Thoracic aorta (tissue), 2 donors: ENCODE measurements at places on chromosomes 16 and 17. TPM values are rescaled to one million over a fixed set of nuclear protein-coding genes. Genes with fewer than 3 reads are reported as not detected.
A peak's percentile ranks its signal among the peaks of the same experiment; 100 is the strongest.

DNA sequence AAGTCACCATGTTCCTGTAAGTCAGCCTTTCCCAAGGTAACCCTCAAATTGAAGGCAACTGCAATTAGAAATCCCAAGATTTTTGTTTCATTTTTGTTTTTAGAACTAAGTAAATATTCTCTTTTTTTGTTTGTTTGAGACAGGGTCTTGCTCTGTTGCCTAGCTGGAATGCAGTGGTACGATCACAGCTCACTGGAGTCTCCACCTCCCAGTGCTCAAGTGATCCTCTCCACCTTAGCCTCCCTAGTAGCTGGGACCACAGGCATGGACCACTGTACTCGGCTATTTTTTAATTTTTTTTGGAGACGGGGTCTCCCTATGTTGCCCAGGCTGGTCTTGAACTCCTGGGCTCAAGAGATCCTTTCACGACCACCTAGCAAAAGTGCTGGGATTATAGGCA, 10.6 kb upstream of the LRRC59 start:
- no peak for DNase-seq

SCRN2 gene
- 22.9 TPM for total RNA-seq

PPM1E gene
- total RNA-seq: not detected

GRCh38 chr17:8896641-8897635, 29.5 kb upstream of the PIK3R6 start:
- DNase-seq: no peak

DNA sequence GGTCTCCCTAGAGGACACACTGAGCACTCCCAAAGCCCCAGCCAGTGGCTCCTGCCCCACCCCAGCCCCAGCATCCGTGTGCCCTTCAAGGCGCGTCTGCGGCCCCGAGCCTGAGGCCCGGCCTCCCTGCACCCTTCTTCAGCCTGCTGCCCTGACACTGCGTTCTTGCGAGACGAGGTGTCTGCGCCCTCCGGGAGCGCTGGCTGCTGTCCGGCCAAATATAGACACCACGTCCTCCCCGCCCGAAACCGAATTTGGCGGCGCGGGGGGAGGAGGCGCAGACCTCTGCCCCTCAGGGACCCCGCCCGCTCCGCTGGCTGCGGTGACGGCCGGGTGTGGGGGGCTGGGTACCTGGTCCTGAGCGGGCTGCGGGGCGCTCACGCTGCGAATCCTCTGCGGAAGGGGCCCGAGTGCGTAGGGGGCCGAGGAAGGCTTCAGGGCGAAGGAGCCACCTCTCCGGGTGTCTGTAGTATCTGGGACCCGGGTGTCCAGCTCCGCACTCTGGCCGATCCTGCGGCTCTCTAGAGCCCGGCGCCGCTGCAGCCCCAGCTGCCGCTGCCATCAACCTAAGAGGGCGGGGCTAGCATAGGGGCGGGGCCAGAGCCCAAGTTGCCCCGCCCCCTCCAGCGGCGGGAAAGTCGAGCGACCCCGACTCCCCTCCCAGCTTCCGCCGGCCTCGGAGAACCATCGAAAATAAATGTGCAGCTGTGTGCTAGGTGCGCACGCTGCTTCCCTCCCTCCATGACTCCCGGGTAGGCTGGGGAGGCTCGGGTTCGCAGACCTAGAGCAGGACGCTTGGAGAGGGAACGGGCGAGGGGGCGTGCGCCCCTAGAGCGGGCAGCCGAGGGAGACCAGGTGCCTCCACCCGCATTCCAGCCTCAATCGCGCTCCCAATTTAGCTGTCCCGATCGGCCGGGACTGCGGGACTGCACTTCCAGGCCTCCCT, at the start of gene CORO6:
CORO6 (minus strand) TSS at position 576 of the 946 bp plus-strand sequence. CDS start 1,491 bp downstream, outside the sequence.
- no peak for DNase-seq

DNA sequence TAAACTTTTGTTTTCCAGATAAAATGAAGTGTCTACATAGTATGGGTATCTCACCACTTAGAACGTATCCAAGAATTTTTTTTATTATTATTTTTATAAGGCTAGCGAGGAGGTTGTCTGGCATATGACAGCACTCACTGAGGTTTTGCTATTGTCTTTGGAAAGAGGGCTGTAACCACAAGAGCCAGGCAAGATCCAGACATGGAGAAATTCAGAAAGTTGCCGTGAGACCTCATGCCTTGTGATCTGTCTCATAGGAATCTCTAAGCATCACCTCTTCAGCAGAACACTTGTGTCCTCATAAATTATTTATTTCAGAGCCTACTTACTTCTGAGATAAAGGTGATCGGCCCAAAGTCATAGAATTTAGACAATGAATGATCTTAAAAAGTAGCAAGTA, 410.8 kb downstream of the CDH11 start:
- DNase-seq: no peak

DNA sequence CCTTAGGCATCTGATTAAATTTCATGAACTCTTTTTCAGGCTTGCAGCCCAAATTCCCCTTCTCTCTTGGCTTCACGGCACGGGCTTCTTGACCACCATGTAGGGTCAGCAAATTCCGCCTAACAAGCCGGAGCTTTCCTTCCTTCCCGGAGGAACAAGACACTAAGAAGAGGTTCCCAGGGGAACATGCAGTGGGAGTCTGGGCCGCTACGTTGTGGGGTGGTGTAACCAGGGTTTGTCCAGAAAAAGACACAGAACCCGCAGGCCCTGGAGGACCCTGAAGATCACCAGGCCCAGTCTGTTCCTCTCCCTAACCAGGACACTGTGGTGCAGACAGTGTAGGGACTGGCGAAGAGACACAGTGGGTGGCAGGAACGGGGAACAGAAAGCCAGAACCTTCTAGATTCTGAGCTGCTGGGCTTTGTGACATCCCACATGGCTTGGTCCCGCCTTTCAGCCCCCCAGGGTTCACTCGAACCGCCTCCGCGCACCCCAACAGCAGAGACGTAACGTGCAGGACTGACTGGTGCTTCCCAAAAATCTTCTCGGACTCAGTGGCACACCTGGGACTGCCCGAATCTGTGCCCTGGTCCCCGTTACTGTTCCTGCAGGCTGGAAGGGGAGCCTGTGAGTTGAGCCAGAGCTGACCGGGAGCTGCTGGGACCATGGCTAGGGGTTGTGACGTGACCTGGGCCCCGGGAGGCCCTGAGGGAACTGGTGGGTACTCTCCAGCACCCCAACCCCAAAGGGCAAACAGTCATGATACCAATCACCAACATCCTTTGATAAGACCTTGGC, 55.2 kb downstream of the TBC1D16 start:
- DNase-seq: no peak

DNA sequence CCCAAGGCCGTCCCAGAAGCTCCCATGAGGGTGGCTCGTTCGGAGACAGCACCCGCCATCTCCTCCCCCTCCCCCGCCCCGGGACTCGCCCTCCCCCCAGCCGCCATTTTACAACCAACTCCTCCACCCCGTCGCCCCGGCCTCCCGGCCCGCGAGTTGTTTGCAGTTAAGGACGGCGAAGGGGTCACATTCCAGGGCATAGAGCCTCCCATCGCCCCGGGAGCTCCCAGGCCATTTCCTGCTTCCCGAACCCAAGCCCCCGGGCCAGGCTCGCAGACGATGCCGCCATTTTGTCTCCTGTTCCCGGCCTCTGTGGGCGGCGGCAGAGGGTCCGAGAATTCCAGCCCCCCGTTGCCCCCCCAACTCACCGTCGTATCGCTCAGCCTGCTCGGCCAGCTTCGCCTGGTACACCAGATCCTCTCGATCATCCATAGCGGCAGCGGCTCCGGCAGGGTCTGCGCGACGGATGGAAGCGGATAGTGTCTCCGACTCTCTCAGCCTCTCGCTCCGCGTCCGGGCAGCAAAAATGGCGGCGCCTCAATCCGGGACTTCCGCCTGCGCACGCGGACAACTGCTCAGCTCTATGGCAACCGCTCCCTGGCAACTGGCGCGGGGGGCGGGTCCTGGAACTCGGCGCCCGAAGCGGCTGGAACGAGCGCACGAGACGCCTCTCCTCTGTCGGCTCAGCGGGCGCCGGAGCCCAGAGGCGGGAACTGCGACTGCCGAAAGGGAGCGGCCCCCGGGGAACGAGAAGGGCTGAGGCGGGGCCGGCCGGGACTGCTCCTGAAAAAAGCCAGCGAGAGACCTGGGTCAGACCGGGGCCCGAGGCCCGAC, at the start of gene YWHAE:
YWHAE (minus strand) TSS at position 544 of the 834 bp plus-strand sequence; CDS start at position 432, 112 bp downstream.
- peak; percentile 91 for DNase-seq

DNA sequence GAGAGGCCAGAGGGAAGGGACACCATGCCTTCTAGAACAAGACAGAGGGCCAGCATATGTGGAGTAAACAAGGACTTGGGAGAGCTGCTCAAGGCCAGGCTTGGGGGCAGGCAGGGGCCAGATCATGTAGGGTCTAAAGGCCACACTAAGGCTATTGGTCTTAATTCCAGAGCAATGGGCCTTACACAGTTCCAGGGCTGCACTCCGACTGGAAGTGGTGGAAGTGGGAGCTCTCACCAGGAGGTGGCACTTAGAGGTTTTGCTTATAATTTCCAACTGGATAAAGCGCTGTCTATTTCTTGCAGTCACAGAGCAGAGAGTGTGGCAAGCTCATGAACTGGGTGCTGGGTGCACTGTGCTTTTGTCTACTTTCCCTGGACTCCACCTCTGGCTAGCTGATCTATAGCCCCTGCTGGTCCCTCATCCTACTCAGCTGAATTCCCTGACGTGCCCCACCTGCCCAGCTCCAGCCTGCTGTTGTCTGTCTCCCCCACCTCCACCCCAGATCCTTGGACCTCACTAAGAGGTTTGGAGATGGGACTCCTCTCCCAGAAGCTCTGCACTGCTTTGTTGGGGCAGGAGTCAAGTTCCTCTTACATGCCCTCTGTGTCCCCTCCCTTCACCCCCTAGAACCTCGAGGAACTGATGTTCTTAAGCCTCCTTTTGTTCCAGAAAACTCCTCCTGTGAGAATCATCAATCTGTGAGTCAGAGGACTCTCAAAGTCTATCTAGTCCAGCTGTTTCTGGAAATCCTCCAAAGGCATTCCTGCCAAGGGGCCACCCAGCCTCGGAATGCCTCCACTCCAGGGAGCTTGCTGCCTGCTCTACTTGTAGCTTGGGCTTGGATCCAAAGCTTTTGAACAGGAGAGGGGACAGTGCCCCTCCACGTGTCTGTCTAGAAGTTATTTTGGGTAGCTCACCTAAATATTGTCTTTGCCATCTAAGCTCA, 48.1 kb upstream of the KSR1 start:
- DNase-seq: no peak

- no peak for DNase-seq
These were observed 166.0 kb upstream of the CDH13 start for GRCh38 chr16:82460766-82461165.

DNA sequence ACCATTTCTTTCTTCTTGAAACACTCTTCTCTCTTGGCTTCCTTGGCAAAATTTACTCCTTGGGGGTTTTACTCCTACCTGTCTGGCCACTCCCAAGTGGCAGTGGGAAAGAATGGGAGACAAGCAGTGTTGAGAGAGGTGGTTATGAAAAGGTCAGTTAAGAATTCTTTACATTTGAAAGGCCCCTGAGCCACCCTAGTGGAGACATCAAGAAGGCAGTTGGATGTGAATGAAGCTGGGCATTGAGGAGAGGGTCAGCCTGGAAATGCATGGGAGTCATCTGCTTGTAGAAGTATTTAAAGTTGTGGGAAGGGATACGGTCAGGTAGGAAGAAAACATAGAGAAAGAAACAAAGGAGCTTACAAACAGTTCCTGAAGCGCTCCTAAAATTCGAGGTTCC, 42.3 kb upstream of the CCNF start:
- DNase-seq: no peak

GRCh38 chr16:20396846-20397467, 7.6 kb downstream of the PDILT start:
- no peak for DNase-seq

DNA sequence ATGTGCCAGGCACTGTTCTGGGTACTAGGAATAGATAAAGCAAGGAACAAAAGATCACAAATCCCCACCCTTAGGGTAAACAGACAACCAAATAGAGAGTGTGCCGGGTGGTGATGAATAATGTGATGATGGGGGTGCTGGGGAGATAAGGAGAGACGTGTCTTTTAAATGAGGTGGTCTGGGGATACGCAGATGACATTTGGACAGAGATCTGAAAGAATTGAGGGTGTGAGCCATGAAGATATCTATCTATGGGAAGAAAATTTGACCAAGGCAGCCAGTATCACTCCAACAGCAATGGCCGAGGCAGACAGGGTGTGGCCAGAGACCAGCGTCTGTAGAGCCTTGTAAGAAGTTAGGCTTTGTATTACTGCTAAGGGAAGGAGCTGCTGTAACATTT, 165.3 kb downstream of the MRTFB start:
- DNase-seq: no peak

GAS2L2 gene
- total RNA-seq: not detected

GRCh38 chr17:77570565-77570898, 388.0 kb upstream of the TNRC6C start:
- DNase-seq: no peak

PLA2G10 gene
- total RNA-seq: not detected

DNA sequence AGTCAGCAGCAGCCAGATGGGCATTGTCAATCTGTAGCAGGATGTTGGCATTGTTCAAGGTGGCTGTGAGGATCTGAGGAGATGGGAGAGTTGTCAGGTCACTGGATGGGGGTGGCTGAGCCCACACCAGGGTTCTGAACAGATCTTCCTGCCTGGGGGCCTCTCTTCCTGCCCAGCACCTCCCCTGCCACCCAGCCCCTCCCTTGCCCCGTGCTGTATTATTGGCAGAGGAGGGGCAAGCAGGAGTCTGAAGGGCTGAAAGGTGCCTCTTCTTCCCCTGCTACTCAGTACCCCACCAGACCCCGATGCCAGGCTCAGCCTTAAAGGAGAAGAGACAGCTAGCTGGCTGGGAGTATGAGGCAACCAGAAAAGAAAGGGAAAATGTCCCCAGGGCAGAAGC, 93.0 kb downstream of the GOSR1 start:
- no peak for DNase-seq

DNA sequence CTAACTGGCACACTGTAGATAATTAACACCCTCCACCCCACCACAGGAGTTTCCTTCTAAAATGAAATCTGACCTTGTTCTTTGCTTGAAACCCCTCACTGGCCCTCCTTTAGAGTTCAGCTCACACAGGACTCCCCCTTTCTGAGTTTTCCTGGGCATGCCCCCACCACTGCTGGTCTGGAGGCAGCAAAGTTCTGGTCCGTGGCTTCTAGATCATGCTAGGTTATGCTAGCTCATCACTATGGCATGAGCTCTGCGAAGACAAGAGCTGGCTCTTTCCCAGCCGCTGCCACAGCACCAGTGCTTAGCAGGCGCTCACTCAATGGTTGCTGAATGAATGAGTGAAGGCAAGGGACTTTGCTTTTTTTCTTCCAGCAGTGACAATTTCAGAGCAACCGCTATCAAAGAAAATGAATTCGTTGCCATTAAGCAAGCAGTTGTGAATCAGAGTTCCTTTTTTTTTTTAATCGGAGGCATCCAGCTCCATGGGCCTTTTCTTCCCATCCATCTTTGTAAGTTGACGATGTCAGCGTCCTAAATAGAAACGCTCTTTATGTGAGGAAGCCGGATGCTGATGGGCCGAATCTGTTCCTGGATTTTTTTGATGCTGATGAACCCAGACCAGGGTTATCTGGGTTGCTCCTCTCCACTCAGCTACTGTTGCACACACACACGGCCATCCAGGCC, 80.8 kb upstream of the NOL11 start:
- no peak for DNase-seq

- DNase-seq: no peak
These were observed 17.4 kb downstream of the ZNF423 start for GRCh38 chr16:49838441-49839016.

SKAP1 gene
- total RNA-seq: not detected

- DNase-seq: peak; percentile 52
These were observed 160.6 kb upstream of the RPL38 start for GRCh38 chr17:74042744-74043486.
